Common myeloid progenitor, CD34-positive (primary cell): ENCODE measurements at places on chromosomes 3 and 15.

DNA sequence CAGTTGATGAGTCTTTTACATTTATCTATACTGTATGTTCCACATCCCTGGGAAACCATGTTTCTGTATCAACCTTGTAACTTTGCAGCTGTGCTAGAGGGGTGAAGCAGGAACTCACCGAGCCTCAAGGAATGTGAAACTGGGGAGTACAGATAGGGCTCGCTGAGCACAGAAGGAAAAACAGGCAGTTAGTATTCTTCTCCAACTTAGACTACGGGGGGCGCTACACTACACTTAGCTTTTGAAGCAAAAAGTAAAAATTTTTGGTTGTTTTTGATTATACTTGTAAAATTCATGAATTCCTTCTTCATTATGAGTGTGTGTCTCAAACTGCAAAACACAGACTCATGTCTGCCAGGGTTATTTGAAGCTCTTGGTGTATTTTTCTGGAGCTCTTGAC, 132.7 kb upstream of the RGMA start:
- DNase-seq: no peak

DNA sequence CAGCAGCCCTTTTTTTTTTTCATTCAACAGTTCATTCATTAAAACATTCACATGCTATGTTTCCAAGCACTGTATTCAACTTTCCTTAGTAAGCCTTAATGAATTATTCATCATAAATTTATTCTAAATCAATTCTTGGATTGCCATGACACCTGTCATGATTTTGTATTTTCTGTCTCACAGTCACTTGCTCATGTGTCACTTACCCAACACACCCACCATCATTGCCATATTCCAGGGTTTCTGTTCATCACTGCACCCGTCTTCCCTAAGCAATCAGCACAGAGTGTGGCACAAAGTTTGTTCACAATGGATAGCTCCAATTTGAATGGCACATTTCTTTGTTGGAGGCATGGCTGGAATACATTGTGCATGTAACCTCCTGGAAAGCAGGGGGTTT, 27.2 kb downstream of the CPNE4 start:
- DNase-seq: no peak

GRCh38 chr15:84813435-84813834, 3.7 kb upstream of the ALPK3 start:
- DNase-seq: no peak

DNA sequence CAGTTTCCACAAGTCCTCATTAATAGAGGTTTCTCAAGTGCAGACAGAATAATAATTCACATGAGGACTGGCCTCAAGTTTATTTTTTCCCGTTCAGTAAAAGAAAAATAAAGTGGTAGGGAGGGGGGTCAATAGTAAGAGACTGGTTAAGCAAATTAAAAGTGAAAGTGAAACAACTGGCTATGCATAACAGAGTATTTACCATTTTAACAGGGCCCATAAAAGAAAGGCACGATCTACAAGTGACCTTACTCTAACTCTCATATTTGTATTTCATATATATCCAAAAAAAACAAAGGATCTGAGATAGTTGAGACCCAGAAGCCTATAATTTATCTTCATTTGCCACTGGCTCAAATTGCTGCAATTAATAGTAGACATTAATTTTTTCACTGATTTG, 686.3 kb downstream of the NTRK3 start:
- DNase-seq: peak; percentile 43

- DNase-seq: no peak
Observed at GRCh38 chr3:10457560-10457959, 47.8 kb downstream of the ATP2B2 start.

GRCh38 chr3:106710596-106710995, 666.6 kb upstream of the CCDC54 start:
- DNase-seq: no peak

DNA sequence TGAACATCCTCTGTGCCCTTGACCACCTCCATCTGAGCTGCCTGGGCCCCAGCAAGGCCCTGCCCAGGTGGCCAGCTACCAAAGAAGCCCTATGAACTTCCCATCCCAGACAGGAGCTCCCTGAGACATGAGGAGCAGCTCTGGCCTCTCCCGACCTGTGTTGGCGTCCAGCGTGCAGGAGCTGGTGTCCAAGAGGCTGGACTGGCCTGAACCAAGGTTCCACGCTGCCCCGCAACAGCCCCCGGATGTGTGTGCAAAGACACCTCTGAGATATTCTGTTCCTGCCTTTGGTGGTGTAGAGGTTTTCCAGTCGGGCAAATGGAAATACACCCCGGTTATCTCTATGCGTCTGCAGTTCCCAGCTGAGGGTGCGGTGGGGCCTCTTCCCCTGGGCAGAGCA, 42.1 kb downstream of the WNT7A start:
- DNase-seq: no peak

DNA sequence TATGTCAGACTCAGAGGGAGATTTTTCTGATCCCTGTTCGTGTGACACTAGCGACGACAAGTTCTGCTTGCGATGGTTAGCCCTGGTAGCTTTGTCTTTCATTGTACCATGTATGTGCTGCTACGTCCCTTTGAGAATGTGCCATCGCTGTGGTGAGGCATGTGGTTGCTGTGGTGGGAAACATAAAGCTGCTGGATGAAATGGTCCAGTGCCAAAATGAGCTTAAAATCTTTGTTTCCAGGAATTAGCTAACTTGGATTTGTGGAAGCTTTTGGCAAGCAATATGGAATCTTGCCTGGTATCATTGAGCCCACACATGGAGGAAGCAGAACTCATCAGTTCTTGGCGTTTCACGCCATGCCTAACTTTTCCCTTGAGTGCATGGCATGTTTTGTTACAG, 98.8 kb downstream of the SPRED1 start:
- no peak for DNase-seq

DNA sequence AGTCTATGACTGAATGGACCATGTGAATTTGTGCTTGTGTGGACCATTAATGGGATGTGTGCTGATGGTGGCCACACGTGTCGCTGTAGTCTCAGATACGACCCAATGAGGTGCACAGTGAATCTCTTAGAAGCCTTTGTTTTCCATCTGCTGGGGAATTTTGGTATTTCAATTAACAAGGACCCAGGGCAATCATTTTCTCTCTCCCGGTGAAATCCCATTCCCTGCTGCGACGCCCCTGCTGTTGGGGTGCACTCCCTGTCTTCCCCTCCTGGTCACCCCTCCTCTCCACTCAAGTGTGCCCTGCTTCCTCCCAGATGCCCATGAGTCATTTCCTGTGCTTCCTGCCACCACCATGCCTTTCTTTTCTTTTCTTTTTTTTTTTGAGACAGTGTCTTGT, 32.7 kb downstream of the EBLN2 start:
- peak; percentile 62 for DNase-seq

DNA sequence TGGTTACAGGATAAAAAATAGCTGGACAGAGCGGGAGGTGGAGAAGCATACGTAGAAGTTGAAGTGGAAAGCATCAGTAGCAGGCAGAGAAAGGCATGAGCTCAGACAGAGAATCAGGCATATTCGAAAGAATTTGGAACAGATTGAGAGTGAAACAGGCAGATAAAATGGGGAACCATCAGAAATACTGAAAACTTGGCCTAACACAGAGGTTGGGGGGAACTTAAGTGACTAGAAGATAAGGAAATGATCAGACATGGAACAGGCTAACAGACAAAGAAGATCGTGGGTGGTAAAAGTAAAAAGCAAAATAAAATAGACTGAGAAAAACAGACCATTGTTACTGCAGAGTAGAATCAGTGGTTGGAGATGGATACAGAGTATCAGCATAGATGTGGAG, 32.9 kb downstream of the GTF2E1 start:
- peak; percentile 53 for DNase-seq
